Skin of body (tissue), 3 donors: ENCODE measurements at places on chromosomes 5 and 9. TPM values are rescaled to one million over a fixed set of nuclear protein-coding genes. Genes with fewer than 3 reads are reported as not detected.

Gene PSMB7
- 153 TPM for total RNA-seq

Gene FOXI1
- 0.10 TPM for total RNA-seq

Gene PCDHB3
- 2.7 TPM for total RNA-seq

Gene NUTM2G
- total RNA-seq, result not detected
